CD4-positive, alpha-beta T cell treated with Interleukin-1 beta for 1 hour (primary cell): ENCODE measurements at places on chromosomes 1 and 21.

DNA sequence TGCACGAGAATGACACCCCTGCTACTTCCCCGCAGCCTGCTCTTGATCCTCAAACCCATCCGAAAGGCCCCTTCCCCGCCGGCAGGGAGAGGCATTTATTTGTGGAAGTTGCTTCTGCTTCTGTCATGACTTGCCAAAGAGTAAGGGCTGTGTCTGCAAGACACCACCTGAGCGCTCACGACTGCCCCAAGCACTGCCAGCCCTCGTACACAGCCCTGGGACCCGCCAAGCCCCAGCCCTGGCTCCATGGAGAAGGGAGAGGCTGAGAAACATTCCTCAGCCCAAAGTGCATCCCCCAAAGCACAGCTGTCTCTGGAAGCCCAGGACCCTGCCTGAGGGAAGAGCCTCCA lies 6.3 kb upstream of the TPRG1L start:
- no peak for DNase-seq

DNA sequence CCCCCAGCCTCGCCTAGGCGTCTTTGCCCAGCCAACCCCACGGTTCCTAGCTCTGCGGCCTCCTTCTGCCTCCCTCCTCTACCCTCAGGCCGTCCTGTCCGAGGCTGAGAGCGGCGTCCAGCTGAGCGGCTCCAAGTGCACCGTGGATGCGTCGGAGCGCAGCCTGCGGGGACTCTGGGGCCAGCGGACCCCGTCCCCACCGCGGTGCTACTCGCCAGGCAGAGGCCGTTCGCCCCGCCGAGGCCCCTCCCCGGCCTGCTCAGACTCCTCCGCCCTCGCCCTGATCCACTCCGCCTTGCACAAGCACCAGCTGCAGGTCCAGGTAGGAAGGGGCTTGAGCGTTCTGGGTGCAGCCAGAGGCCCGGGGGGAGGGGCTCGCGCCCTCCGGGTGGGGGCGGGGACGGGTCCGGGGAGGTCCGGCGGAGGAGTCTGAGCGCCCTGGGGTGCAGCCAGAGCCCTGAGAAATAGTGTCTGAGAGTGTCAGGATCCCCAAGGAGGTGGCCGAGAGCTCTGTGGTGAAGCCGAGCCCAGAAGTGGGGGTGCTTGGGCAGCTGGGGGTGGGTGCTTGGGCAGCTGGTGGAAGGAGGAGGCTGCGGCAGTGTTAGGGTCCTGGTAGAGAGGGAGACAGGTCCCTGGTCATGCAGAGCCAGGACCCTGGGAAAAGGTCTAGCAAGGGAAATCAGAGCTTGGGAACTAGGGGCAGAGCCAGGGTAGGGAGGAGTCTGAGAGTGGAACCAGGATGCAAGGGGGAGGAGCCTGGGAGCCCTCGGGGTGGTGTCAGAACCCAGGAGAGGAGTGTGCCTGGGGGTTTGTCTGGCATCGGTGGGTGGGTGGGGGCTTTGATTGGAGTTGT lies 3.2 kb upstream of the NBPF3 start:
- DNase-seq: no peak

GRCh38 chr1:41648844-41649243 lies 164.4 kb upstream of the EDN2 start:
- no peak for DNase-seq

- DNase-seq: no peak
Observed at GRCh38 chr1:247077213-247077612, 1.4 kb downstream of the ZNF670 start.

GRCh38 chr1:174797398-174797797 lies 202.3 kb upstream of the CACYBP start:
- DNase-seq: peak; percentile 12

DNA sequence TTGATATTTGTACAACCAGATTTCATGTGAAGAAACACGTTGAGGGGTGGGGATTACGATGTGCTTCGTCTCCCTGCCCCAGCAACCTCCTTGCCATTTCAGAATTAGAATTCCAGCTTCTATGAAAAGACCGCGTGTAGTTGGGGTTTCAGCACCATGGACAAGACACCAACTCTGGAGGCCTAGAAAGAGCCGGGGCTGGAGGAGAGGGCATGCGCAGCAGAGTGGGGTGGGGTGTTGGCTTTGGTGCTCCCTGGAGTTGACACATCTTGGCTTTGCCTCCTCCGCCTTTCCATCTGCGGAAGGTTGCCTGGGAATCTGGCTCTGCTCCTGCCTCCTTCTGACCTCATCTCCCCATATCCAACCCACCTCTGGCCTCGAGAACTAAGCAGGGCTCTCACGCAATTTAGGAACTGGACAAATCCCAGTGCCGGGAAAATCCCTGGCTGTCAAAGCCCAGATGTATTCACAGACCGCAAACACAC lies 11.8 kb downstream of the HTR6 start:
- no peak for DNase-seq

GRCh38 chr1:34843392-34844251 lies 15.9 kb downstream of the SMIM12 start:
- DNase-seq: no peak

- no peak for DNase-seq
Observed at GRCh38 chr1:37596182-37596667, 488 bp upstream of the GNL2 start.

DNA sequence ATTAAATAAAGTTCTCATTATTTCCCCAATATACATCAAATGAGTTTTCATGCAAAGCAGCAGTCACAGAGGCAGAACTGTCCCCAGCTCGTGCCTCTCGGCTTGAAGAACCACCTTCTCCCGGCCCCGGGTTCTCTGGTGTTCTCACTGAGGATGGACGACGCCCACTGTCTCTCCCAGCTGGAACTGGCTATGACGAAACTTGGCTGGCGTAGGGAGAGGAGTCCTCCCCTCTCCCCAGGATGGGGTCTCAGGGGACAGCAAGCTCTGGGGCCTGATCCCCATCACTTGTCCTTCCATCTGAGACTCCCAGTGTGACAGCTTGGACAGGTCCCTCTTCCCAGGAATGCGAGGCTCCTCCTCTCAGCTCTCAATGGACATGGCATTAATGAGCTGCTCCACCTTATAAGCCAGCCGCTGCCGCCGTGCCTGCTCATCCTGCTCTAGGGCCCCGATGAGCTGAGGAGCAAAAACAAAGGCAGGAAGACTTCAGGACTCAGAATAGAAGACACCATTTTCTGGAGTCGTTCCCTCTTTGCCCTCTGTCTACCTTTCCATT lies 116.0 kb upstream of the CD34 start:
- DNase-seq: no peak

GRCh38 chr1:27001570-27002360 lies 8.3 kb downstream of the TRNP1 start:
- peak; percentile 80 for DNase-seq

DNA sequence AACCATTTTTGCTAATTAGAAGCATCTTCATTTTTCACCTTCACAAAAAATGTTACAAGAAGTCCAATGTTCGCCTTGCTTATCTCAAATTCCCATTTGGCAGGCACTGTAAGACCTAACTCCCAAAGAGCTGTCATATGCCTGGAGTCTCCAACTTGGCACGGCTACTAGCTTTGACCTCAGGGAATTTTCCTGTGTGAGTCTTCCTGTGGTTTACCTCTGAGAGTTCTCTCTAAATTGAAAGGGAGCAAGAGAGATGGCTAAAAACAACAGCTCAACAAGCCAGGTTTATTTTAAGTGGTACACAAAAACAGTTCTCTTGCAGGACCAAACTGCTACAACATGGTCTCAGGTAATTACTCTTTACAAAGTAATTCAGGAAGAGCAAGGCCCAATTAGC lies 756.0 kb upstream of the ADGRL2 start:
- no peak for DNase-seq

DNA sequence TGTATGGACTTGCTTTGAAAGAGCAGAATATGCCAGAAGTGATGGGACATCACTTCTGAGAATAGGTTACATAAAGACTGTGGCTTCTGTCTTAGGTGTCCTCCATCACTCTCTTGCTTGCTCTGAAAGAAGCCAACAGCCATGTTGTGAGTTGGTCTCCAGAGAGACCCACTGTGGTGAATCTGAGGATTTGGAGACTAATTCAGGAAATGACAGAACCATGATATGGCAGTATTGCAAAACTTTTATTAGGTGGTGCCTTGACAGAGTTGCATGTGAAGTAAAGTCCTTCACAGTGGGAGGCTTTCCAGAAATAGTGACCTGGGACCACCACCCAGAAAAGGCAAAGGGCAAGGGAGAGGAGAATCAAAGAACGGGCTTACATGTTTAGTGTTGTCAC lies 628.6 kb downstream of the KCNT2 start:
- no peak for DNase-seq

DNA sequence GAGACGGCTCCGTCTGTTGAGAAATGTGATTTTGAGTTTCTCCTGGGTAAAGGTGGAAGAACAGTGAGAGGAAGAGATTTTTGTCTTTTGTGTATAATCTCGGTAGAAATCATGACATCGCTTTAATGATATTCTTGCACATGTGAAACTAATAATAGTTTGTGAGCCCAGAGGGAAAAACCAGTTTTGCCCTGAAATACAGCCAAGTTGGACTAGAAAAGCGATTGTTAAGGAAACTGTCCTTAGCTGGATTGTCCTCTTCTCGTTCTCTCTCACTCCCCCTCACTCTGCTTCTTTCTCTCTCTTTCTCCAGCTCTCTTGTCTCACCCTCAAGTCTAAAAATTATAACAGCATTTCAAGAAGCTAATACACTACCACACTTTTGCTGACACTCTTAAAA lies 17.1 kb downstream of the KCNJ6 start:
- no peak for DNase-seq
